AG04450 (cell line): ENCODE measurements at places on chromosomes 7 and 10. TPM values are rescaled to one million over a fixed set of nuclear protein-coding genes. Genes with fewer than 3 reads are reported as not detected.

Gene MARVELD1
- polyA plus RNA-seq, result 65.5 and 76.2 TPM in 2 replicates

Gene ASB10
- not detected in 2 replicates for polyA plus RNA-seq

Gene VSTM4
- polyA plus RNA-seq, result 3.6 and 3.9 TPM in 2 replicates

Gene POT1
- polyA plus RNA-seq, result 24.4 and 36.5 TPM in 2 replicates

Gene OR2A5
- polyA plus RNA-seq, result not detected in 2 replicates

Gene SH2B2
- polyA plus RNA-seq, result 0.52 and 0.89 TPM in 2 replicates

Gene GRB10
- 8.0 and 12.1 TPM in 2 replicates for polyA plus RNA-seq
